Activated T-helper 1 cell treated with Interleukin-2 at 50 U/mL for 16 hours (primary cell): ENCODE measurements at places on chromosomes 7 and 10.
A peak's percentile ranks its signal among the peaks of the same experiment; 100 is the strongest.

DNA sequence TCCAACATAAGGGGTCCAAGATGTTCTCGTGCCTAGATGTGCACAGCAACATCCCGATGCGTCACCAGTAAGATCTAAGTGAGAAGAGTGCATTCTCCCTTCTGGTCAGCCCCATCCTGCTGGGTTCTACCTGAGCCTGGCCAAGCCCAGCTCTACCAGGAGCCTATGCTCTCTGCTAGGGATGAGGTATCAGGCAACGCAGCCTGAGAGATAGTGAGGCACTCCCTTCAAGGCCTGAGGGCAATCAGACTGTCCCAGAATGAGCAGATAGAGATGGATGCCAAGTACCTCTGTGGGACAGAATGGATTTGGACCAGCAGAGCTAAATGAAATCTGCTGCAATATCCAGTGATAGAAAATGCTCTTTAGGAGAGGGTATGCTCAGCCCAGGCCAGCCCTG lies 26.7 kb downstream of the DDC start:
- DNase-seq = no peak

GRCh38 chr7:49789736-49790135 lies 16.3 kb downstream of the VWC2 start:
- no peak for DNase-seq

DNA sequence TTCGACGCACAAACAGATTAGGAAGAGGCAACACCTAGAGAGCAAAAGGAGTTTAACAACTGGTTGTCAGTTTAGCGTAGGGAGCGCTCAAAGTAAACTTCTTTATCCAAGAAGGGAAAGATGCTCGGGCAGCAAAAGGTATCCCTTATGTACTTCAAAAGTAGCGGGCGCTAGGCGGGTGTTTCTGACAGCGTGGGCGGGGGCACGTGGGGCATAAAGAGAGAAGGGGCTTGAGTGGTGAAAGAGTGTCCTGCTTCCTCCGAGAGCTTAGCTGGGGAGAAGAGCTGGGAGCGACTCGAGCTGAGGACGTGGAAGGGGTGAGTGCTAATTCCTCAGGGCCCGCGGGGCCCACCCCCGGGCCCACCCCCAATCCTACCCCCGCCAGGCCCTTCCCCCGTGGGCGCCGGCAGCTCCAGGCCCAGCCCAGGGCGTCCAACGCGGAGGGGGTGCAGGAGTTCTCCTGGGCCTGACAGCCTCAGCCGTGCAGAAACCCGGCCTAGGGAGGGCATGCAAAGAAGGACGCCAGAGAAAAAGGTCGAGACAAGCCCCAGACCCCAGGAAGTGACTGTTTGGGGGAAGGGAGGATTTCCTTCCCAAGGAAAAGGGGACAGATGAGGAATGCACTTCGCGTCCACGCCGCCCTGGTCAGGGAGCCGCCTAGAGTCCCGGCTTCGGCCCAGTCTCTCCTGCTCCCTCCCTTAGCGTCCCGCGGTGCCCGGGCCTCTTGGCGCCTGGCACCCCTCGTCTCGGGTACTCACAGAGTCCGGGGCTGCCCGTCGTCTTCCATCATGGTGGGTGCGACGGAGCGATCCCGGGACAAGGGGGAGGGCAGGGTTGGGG lies 868 bp downstream of the TIAL1 start:
- DNase-seq = peak; percentile 15

DNA sequence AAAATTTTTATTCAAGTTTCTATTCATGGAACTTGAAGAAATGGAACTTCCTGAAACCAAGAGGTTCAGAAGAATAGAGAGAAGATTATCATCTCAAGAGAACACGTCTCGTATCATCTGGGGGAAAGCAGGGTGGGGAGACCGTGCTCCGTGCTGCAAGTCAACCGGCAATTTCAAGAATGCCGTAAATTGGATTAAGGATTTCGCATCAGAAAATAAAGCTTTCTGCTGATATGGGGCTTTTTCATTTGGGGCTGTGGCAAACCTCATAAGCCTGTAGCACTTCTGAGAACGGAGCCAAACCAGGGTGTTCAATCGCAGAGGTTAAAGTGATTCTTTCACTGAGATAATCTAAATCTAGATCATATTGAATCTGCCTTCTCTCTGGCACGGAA lies 150.1 kb upstream of the NPS start:
- no peak for DNase-seq

DNA sequence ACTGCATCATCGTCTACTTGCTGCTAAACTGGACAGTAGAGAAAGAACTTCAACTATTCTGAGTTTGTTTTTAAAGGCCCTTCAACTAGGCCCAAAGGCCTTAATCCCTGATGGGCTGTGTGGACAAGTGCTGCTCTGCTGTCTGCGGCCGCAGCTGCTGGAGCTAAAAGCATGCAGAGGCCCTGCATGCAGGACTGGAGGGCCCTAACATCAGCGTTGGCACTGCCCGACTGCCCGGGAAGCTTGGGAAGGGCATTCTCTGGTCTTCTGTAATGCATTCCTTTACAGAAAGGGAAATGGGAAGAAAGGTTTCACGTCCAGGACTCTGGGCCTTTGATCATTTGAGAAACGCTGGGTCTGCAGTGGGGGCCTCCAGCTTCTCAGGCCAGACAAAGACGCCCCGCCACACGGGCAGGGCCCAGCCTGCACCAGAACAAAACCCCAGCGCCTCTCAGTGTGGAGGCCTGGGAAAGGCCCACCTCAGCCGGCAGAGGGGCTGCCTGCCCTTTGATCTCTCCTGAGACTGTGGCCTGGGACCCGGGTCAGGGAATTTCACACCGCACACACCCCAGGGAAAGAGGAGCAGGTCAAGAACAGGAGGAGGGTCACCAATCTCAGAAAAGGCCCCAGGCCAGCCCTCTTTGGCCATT lies 229.3 kb downstream of the DNAJB6 start:
- DNase-seq = no peak

DNA sequence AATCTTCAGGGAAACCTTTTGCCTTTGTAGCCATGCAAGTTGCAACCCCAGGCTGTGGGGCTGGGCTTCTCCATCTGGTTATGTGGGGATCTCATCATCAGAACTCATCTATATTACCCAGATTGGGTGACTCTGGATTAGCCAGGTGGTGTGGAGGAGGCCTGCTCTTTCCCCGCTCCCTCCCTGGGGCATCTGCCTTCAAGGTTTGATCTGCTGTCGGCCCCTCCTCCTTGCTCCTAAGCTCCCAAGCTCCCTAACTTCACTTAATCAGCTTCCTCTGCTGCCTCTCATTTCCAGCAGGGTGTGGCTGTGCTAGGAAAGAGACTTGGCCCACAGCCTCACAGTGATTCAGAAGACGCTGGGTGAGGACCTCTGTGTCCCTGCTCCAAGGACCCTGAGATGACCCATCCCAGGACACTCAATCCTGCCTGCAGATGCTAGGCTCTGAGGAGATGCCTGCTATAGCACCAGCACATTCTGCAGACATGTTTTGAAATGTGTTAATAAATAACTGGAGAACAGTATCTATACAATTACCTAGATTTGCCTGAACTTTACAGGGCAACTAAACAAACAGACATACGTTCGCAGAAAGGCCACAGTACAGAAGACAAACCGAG lies 392.1 kb upstream of the PODXL start:
- no peak for DNase-seq

GRCh38 chr10:47421057-47421952 lies 37.2 kb upstream of the ZNF488 start:
- no peak for DNase-seq
